ENCODE measurements at places on chromosomes 12 and 14. TPM values are rescaled to one million over a fixed set of nuclear protein-coding genes. Genes with fewer than 3 reads are reported as not detected.

DNA sequence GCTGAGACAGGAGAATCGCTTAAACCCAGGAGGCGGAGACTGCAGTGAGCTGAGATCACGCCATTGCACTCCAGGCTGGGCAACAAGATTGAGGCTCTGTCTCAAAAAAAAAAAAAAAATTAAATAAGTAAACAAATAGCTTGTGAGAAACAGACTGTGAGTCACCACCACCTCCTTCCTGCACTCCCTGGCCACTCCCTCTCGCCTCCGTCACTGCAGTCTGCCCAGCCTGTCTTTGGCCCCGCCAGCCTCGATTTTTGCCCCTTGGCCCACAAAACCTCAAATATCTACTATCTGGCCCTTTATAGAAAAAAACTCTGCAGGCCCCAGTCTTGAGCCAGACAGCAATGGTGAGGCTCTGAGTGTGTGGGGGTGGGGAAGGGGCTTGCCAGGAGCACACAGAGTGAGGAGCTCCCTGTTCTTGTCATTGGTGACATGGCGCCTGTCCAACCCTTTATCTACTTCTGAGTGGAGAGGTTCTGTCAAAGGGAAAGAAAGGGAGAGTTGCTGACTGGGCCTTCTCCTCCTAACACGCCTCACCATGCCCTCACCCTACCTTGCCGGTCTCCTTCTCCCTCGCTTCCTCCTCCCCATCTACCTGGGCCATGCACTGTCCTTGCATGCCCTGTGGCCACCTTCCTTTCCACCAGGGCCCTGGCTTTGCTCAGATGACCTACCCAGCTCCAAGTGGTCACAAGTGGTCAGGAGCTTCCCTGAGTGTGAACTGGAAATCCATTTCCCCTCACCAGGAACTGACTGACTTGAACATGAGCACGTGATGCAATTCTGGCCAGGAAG, 22.1 kb downstream of the LGMN start:
- DNase-seq: peak; percentile 62

- no peak for DNase-seq
Observed at GRCh38 chr14:86527312-86527711, 997.4 kb downstream of the FLRT2 start.

- DNase-seq: no peak
Observed at GRCh38 chr14:20400965-20401593, 12.2 kb downstream of the TEP1 start.

Gene BLOC1S1
- polyA plus RNA-seq: 155 TPM

Gene GPR162
- polyA plus RNA-seq: 8.8 TPM

Data from pancreas (tissue), 10 donors.